ENCODE measurements at places on chromosomes 7 and 10.

GRCh38 chr10:19749185-19749729 lies 67.0 kb upstream of the PLXDC2 start:
- no peak for DNase-seq

- no peak for DNase-seq
These were observed 18.5 kb upstream of the PLEKHS1 start for GRCh38 chr10:113732966-113733365.

- no peak for DNase-seq
These were observed 332.3 kb downstream of the DNAJB6 start for GRCh38 chr7:157668884-157669767.

DNA sequence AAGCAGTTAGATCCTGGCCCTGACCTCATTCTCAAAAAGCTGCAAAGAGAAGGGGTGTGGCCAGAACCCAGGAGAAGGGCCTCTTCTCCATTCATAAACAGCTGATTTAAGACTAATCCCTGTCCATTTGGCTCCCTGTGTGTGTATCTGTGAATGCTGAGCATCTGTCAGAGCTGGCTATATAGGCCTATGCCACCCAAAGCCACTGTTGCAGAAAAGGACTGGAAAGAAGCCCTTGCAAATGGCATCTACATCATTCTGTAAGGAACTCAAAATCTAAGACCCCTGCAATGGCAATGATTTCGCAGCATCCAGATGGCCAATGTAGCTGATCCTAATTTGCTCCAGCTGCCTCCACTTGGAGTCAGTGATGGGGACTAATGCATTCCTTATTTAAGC lies 384.5 kb downstream of the KCNMA1 start:
- DNase-seq = no peak

- no peak for DNase-seq
These were observed 31.0 kb downstream of the DENND2A start for GRCh38 chr7:140609646-140610045.

GRCh38 chr7:152762056-152762455 lies 2.5 kb downstream of the ACTR3B start:
- no peak for DNase-seq

GRCh38 chr7:21702303-21702702 lies 159.5 kb downstream of the DNAH11 start:
- DNase-seq = no peak

Measured in iPS-NIHi11 (cell line).